Stimulated activated CD8-positive, alpha-beta memory T cell treated with anti-CD3 and anti-CD28 coated beads, Interleukin-4, amount 100 ng/mL, for 4 hours (primary cell): ENCODE measurements at places on chromosomes 7 and 10.
A peak's percentile ranks its signal among the peaks of the same experiment; 100 is the strongest.

DNA sequence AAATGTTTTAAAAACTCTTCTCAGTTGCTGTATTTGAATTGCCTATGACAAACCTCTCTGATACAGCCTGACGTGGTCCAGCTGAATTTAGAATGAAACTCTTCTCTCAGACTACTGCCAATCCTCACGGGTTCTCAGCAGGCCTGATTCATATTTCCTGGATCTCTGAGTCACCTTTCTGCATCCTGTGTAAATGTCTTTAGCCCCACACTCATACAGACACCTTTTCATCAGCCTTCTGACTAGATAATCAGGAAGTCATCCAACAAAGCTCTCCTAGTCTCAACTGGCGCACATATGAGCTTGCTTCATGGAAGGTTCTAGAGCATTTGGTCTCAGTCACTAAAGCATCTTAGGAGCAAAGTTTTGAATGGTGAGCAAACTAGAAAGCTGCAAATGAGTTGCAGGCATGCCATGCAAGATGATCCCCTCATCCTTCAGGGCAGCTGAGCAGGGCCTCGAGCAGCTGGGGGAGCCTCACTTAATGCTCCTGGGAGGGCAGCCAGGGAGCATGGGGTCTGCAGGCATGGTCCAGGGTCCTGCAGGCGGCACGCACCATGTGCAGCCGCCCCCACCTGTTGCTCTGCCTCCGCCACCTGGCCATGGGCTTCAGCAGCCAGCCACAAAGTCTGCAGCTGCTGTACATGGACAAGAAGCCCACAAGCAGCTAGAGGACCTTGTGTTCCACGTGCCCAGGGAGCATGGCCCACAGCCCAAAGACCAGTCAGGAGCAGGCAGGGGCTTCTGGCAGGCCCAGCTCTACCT is 182.8 kb downstream of the ARHGAP12 start:
- no peak for DNase-seq

DNA sequence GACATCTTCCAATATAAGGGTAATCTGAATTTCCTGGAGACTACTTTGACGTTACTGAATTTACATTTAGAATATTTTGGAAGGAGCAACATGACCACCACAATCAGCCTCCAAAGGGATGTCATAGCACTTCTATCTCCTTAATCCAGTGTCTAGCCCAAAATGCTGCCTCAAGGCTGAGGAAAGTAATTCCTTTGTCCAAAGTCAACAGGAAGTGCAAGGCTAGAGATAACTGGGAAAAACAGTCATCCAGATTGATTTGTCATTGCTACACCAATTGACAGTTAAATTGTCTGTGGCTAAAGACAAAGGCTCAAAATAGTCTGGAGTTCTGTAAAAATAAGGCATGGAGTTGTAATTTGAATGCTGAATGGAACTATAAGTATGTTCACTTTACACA is 3.9 kb upstream of the TFPI2 start:
- DNase-seq = no peak

- no peak for DNase-seq
Observed at GRCh38 chr10:44937196-44938005, 22.2 kb upstream of the RASSF4 start.

DNA sequence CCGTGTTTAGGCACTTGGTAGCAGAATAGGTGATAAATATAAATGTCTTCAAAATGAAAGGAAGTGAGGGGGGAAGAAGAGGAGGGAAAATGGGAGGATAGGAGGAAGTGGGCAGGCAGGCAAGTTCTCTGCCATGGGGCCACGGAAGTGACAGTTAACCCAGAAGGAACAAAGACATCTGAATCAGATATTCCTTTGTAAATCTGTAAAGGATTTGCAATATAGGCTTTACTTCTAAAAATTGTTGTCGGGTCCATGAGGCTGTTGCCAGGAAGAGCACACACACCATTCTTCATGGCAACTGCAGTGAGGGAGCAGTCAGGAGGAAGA is 23.7 kb upstream of the RASSF4 start:
- no peak for DNase-seq

- no peak for DNase-seq
Observed at GRCh38 chr7:142579946-142580345, 169.3 kb upstream of the PRSS1 start.

- DNase-seq = no peak
Observed at GRCh38 chr10:71274901-71275796, 43.9 kb upstream of the SLC29A3 start.

DNA sequence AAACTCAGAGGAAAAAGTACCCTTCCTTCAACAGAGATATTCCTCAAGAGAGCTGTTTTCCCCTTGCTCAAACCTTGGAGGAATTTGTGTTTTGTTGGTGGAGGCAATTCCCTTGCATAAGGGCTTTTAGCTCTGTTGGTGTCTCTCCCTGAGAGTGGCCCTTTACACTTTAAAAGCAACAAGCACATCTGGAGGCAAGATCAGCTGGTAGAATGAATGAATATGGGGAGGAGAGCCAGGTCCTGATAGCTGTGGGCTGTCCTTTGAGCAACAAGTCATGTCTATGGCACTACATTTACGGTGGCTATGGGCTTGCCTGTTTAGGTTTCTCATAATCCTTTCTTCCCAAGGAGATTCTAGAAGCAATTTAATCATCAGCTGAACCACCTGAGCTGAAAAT is 384.0 kb downstream of the SORCS3 start:
- DNase-seq = no peak

DNA sequence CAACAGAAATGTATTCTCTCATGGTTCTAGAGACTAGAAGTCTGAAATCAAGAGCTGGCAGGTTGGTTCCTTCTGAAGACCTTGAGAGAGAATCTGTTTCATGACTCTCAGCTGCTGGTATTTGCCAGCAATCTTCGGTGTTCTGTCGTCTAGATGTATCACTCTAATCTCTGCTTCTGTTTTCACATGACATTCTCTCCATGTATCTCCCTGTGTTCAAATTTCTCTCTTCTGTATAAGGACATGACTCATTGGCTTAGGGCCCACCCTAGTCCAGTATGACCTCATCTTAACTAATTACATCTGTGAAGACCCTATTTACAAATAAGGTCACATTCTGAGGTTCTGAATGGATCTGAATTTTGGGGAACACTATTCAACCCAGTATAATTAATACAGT is 82.3 kb downstream of the ANKRD7 start:
- no peak for DNase-seq

- DNase-seq = no peak
Observed at GRCh38 chr10:87702973-87703294, 43.3 kb downstream of the PAPSS2 start.

- DNase-seq = no peak
Observed at GRCh38 chr10:117530791-117531190, 11.8 kb upstream of the EMX2 start.

GRCh38 chr7:79778786-79779770 is 325.6 kb upstream of the MAGI2 start:
- no peak for DNase-seq

GRCh38 chr7:67918158-67918557 is 921.5 kb downstream of the TYW1 start:
- no peak for DNase-seq

GRCh38 chr7:80632139-80632538 is 6.3 kb upstream of the CD36 start:
- DNase-seq = no peak

GRCh38 chr10:109887243-109887642 is 36.1 kb downstream of the XPNPEP1 start:
- no peak for DNase-seq

- DNase-seq = no peak
Observed at GRCh38 chr10:49044293-49045193, 70.8 kb downstream of the VSTM4 start.

DNA sequence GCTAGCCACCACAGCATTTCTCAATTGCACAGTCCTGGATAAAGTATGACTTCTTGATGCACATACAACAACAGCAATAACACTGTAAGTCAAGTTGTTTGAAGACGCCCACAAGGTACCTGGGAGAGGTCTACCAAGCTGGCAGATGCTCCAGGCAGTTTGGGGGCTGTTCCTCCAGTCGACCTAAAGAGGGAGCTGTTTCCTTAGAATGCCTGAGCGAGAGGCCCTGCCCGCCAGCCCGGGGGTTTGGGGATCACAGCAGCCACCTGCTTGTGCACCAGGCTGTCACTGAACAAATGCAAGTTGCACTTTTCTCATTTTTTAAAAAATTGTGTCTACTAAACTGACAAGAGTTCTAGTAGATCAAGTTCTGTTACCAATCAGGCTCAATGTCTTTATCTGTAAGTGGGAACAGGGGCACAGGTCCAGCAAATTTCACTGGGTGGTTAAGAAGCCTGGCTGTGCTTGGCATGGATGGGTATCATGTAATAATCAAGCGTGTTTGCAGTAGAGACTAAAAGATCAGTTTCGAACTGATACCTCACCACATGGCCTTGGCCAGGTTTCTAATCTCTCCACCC is 193.8 kb upstream of the ADO start:
- peak; percentile 62 for DNase-seq

DNA sequence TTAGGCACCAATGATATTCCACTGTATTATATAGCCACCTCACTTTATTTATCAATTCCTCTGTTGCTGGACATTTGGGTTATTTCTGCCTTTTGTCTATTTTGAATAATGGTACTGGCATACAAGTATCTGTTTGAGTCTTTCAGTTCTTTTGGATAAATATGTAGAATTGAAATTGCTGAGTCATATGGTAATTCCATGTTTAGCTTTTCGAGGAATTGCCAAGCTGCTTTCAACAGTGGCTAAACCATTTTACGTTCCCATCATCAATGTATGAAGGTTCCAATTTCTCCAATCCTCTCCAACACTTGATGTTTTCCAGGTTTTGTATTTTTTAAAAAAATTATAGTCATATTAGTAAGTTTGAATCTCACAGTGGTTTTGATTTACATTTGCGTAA is 42.3 kb downstream of the JMJD1C start:
- no peak for DNase-seq

DNA sequence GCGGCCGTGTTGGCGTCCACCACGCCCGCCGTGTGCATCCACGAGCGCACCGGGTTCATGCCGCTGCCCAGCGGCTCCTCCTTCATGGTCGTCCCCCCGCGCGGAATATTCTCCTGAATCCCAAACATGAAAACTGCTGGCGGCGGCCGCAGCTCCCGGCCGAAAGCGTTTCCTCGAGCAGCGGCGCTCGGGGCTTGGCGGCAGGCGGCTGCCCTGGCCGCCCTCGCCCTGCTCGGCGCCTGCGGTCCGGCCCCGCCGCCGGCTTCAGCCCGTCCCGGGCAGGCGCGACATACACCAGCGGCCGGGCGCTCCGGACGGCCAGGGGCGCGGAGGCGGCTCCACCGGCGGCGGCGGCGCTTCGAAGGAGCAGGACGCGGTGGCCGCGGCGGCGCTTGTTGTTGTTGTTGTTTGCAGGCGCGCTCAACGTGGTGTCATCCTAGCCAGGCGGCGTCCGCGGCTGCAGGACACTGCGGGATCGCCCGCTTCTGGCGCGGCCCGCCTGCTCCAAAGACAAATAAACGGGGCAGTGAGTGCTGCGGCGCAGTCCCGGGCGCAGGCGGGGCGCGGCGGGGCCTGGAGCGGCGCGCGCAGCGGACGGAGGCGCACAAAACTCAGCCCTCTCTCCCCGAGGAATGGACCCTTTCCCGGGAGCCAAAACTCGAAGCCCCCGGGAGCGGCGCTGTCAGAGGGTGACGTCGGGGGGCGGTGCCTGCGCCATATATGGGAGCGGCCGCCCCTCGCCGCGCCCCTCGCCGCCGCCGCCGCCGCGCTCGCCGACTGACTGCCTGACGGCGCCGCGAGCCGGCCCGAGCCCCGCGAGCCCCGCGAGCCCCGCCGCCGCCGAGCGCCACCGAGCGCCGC is at the start of gene EBF3:
TSS of gene EBF3 (minus strand) at position 634 of the 861 bp plus-strand sequence. CDS start at position 128, 506 bp downstream.
- no peak for DNase-seq

DNA sequence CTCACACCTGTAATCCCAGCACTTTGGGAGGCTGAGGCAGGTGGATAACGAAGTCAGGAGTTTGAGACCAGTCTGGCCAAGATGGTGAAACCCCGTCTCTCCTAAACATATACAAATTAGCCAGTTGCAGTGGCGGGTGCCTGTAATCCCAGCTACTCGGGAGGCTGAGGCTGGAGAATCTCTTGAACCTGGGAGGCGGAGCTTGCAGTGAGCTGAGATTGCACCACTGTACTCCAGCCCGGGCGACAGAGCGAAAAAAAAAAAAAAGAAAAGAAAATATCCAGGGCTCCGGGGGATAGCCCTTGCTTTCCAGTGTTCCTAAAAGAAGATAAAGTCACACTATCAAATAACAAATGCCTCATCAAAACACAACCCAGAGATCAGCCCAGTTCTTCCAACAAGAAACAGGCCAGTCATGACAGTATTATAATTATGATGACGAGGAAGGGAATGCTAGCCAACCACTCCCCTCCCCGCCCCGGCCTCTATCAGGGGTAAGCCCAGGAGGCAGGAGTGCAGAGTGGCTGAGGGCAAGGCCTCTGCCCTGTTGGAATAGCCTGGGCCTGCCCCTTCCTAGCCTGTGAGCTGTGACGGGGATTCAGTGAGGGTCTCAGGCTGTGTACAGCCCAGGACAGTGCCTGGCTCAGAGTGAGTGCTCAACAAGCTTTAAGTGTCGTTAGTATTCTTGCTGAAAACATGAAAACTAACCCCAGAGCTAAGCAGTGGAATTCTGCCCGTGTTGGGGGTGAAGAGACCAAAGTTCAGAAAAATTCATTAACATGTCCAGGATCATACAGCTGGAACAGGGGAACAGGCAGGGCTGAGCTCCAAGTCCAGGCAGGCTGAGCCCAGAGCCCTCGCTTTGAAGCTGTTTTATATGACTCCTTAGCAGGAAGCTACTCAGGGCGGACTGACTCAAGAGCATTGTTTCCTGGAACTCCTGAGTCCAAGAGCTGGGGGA is 54.3 kb downstream of the FAM241B start:
- DNase-seq = no peak

DNA sequence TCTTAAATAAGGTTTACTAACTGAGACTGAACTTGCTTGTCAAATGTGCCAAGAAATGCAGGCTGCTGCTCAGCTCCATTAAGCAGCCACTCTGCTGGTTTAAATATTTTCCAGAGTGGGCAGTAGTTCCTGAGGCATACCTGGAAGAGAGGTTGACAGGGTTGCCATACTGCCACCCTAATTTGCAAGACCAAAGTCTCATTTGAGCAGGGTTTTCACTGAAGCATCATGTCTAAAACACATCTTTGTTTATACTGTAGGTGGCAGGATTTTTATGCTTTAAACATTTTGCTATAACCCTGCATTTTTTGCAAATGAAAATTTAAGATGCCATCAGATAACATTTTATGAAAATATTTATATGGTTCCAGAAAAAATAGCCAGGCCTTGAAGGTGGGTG is 618.0 kb upstream of the LRRTM3 start:
- DNase-seq = no peak

DNA sequence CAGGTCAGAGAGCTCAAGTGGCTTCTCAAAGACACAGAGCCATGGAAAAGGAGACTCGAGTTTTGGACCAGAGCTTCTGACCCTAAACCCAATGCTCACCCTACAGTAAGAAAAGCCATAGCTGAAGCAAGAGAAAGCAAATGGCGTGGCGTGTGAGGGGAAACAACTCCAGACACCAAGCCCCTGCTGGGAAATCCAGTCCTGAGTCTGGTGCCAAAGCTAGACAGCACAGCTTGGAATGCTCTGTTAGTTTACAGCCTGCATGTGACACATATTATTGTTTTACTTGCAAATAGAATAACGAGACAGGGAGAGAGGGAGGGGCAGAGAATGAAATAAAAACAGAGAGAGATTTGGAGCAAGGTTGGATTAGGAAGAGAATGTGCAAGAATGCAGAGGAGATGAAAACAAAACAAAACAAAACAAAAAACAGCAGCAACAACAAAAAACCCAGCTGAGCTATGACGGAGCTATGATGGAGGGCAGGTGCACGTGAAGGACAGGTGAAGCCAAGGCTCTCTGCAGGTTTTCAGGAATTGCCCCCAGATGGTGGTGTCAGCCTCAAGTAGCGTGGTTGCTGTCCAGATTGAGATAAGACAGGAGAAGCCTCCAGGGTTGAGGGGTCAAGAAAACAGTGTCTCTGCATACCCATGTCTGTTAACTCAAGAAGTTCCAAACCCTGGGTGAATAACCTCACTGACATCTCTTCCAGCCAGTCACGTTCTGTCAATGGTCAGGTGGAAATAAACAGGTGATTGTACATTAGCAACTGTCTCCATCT is 69.7 kb upstream of the LRRC18 start:
- no peak for DNase-seq
